PC-3 (cell line): ENCODE measurements at places on chromosomes 3 and 15. TPM values are rescaled to one million over a fixed set of nuclear protein-coding genes. Genes with fewer than 3 reads are reported as not detected.

- no peak for DNase-seq
Measured at GRCh38 chr3:65664931-65665330, 373.8 kb downstream of the MAGI1 start.

- DNase-seq = no peak
Measured at GRCh38 chr3:133831966-133832801, 26.6 kb downstream of the SRPRB start.

DNA sequence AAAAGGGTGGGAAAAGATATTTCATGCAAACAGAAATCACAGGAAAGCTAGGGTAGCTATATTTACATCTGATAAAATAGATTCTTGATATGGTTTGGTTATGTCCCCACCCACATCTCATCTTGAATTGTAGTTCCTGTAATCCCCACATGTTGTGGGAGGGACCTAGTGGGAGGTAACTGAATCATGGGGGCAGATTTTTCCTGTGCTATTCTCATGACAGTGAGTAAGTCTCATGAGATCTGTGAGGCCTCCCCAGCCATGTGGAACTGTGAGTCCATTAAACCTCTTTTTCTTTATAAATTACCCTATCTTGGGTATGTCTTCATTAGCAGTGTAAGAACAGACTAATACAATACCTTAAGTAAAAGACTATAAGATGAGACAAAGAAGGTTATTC, 558.1 kb downstream of the RSL24D1 start:
- no peak for DNase-seq

- peak; percentile 99 for DNase-seq
Measured at GRCh38 chr3:197718891-197719290, 17.8 kb downstream of the RUBCN start.

Gene PATL2
- total RNA-seq = 0.15 TPM in 1 of 2 replicates, not detected in the other

Gene WNT7A
- 16.2 and 18.1 TPM in 2 replicates for total RNA-seq

Gene TM4SF18
- total RNA-seq = 0.06 and 0.40 TPM in 2 replicates

Gene CD276
- 85.3 and 85.6 TPM in 2 replicates for total RNA-seq

Gene MESP1
- 32.9 and 49.4 TPM in 2 replicates for total RNA-seq
